ENCODE measurements at places on chromosomes 11 and 22. TPM values are rescaled to one million over a fixed set of nuclear protein-coding genes. Genes with fewer than 3 reads are reported as not detected.
A peak's percentile ranks its signal among the peaks of the same experiment; 100 is the strongest.

Gene OR5A1
- total RNA-seq = not detected

Gene ELMOD1
- total RNA-seq = not detected

Gene TMEM80
- 36.6 TPM for total RNA-seq

Gene ANKRD13D
- 93.2 TPM for total RNA-seq

Gene MIOX
- total RNA-seq = 1.4 TPM

Gene IGF2
- 0.15 TPM for total RNA-seq

Gene DEFB131B
- total RNA-seq = not detected

- no peak for DNase-seq
Observed at GRCh38 chr11:102468616-102469195, 16.1 kb upstream of the TMEM123 start.

DNA sequence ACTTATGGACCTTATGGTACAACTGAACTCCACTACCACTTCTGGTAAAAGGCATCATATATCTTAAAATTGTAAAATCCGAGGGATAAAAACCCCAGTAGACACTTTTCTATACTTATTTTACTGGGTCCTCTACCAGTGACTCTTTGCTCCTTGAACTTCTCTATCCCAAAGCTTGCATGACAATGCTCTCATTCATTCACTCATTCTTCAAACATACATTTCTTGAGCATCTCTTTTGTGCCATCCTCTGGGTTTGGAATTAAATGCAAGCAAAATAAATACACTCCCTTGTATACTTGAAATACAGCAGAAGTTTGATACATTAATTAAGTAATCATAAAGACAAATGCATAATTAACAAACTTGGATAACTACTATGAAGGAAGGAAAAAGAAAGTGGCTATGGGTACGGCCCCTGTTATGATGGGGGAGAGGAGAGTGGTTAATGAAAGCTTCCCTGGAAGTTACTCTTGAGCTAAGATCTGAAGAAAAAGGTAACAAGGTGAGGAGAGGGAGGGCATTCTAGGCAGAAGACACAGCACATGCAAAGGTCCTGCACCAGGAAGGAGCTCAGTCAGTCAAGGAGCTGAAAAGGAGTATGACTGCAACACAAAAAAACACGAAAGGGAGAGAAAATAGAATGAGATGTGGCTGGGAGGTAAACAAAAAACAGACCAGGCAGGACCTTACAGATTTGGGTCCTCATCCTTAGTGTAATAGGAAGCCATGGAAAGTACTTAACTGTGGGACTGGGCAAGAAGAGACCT lies 8.0 kb downstream of the MPZL3 start:
- DNase-seq = peak; percentile 24

GRCh38 chr22:40855979-40856512 lies 393 bp downstream of the ST13 start:
- DNase-seq = peak; percentile 36

DNA sequence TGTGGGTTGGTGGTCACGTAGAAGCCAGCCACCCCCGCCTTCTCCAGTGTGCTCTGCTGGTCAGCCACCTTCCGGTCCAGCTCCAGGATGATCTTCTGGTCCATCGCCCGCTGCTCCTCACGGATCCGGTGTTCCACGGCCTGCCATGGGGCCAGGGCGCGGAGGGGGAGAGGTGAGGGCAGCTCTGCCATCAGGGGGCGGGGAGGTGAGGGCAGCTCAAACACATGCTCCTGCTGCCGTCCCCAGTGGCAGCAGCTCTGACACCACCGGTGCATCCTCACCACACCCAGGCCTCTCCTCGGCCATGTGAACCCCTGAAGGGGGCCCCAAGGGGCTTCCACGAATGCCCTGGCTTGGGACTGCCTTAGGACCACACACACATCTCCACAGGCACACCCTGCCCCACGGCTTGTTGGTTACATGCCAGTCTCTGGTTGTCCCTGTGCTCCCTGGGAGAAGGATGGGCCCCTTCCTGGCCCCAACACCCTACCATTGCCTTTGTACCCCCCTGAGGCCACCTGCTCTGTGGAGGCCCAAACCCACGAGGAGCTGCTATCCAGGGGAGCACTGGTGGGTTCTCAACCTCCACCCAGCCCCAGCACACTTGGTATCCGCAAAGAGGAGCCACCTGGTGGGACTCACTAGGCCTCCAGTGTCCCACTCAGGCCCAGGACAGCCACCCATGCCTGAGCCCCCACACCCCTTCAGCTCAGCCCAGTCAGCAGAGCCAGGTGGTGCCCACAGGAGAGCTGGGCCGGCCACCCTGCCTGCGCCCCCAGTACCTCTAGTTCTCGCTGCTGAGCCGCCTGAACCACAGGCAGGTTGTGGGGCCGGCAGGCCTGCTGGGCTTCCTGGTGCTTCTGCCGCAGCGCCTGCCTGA lies 4.3 kb downstream of the DGCR6L start:
- DNase-seq = no peak

DNA sequence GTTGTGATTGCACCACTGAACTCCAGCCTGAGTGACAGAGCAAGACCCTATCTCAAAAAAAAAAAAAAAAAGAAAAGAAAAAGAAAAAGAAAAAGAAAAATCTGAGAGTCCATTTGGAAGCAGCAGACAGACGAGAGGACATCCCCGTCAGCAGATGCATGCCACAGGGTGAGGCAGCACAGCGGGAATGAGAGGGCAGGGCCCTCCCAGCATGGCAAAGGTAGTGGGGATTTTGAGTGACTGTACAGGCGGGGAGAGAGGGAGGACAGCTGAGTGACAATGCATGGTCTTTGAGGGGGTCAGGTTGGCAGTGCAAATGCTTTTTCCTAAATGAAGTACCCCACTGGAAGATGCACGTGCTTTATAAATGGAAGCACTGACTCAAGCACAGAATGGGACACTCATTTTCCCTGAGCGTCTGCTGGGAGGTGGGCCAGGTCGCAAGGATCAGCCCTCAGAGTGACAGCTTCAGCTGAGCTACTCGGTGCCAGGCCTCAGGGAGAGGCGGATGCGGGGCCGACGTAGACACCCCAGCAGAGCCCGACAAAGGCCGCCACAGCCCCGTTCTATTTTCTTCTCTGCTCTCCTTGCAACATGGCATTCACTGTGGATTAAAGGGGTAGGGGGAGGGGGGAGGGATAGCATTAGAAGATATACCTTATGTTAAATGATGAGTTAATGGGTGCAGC lies 113.5 kb downstream of the SHANK2 start:
- no peak for DNase-seq

DNA sequence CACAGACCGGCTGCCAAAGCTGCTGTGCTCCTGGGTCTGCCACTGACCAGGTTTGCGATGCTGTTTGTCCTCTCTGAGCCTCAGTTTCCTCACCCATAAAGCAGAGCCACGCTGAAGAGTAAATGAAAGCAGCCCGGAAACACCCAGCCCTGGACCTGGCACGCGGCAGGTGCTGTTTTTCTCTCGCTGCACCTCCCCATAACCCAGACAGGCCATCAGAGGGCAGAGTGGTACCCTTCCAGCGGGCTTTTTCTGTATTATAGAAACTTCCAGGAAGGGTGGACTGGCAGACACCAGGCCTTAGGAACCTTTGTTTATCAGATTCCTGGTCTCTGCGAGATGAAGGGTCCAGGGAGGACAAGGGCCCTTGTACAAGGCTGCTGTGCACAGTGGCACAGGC lies 17.9 kb upstream of the FGF19 start:
- peak; percentile 45 for DNase-seq

DNA sequence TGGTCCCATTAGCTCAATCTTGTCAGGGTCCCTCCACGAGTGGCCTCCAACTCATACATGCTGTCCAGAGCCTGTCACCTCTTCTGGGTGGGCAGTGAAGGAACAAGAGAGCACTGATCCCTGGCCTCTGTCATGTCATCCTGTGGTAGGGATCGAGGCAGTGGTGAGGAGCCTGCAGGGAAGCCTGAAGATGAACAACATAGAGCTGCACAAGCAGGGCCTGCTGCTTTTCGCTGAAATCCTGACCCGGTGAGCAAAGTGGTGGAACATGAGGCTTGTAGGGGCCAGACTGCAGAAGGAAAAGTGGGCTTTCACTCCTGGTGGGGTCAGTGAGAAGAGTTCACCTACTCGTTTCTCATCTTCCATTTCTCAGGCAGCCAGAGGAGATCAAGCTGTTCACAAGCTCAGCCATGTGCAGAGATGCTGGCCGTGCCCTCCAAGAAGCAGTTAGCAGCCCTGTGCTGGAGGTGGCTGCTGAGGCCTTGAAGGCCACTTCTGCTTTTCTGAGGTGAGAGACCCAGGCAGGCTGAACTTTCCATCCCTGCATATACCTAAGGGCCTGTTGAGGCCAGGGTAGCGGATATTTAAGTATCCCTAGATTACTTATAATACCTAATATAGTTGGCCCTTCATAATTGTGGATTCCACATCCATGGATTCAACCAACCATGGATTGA lies 32.9 kb downstream of the MEI1 start:
- no peak for DNase-seq

DNA sequence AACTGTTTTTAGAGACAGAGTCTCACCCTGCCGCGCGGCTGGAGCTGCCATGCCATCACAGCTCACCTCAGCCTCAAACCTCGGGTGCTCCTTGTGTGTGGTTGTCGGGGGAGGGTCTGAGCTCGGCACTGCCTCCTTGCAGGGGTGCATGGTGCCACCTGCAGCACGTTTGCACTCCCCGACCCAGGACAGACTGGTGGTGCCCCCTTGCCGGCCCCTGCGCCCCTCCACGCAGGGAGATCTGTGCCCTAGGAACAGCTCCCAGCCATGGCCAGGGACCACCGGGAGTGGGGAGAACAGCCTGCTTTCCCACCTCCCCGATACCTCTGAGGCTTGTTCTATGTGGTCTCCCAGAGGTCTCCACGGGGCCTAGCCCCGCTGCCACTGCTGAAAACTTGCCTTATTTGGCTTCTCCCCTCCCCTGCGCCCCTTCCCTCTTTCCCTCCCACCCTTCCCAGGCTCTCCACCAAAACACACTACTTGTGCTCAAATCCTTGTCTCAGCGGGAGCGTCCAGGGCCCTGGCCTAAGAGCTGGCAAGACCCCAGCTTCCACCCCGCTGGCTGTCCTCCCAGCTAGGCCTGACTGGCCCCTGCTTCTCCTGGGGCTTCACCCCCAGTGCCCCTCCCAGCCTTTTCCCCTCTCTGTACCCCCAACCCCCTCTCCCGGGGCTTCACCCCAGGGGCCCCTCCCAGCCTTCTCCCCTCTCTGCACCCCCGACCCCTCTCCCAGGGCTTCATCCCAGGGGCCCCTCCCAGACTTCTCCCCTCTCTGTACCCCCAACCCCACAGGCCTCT lies 13.4 kb upstream of the TPCN2 start:
- DNase-seq = no peak

DNA sequence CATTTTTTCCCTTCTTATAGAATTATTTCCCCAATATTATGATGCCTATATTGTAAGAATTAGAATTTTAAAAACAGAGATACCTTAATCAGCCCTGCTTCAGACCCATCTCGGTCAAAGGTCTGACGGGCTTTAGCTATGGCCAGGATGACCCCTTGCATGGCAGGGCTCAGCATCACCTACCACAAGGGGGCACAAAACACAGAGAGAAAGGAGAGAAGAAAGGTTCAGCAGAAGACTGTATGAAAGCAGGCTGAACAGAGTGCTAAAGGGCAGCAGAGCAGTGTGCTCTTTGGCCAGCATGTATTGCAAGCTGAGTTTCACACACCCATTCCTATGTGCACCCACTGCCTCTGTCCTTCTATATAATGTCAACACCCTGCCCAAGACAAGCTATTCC lies 26.8 kb downstream of the CLDN25 start:
- peak; percentile 5 for DNase-seq

GRCh38 chr11:105689631-105690030 lies 79.8 kb downstream of the GRIA4 start:
- DNase-seq = no peak

GRCh38 chr11:64275841-64276240 lies 8.6 kb downstream of the BAD start:
- DNase-seq = peak; percentile 26

DNA sequence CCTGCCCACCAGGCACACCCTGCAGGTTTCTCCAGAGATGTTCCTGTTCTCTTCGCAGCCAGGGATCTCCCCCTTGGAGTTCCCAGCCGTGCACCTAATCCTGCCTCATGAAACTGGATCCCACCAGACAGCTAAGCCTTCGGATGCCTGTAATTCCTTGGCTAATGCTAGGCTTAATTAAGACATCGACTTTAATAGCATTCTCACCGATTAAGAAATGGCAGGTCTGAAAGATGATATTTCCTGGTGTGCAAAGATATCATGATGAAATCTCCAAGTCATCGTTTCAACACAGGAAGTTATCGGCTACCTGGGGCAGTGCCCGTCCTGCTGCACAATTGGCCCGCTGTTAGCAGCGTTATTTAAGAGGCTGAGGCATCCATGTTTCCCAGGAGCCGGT lies 41.5 kb upstream of the CCND1 start:
- peak; percentile 91 for DNase-seq

GRCh38 chr22:39906207-39906606 lies 5.3 kb downstream of the GRAP2 start:
- DNase-seq = no peak

- DNase-seq = no peak
Observed at GRCh38 chr11:76579752-76580151, 90.8 kb downstream of the LRRC32 start.

DNA sequence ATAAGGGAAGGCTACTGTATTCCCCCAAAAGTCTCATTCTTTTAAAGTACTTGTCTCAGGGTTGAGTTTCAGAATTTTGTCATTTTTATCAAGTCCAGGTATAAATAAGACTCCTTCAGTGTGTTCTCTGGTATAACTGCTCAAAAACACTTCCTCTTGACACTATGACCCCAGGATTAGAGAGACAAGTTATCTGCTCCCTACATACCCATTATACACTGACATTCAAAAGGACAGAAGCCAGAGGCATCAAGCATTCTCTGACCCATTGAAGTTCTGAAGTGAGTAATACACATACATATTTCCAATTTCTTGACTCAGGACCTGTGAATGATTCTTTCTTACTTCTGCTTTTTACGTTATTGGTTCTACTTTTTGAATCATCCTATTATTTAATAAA lies 447.8 kb upstream of the CNTN5 start:
- DNase-seq = no peak

GRCh38 chr11:109308551-109308950 lies 113.4 kb upstream of the C11orf87 start:
- DNase-seq = no peak

- no peak for DNase-seq
Observed at GRCh38 chr11:96173422-96173821, 169.6 kb downstream of the MAML2 start.

- no peak for DNase-seq
Observed at GRCh38 chr11:19524171-19524671, 188.4 kb upstream of the NAV2 start.

Measured in PC-9 (cell line).